Left ventricle myocardium inferior (tissue), 1 donor: ENCODE measurements at places on chromosomes 11 and 22.

DNA sequence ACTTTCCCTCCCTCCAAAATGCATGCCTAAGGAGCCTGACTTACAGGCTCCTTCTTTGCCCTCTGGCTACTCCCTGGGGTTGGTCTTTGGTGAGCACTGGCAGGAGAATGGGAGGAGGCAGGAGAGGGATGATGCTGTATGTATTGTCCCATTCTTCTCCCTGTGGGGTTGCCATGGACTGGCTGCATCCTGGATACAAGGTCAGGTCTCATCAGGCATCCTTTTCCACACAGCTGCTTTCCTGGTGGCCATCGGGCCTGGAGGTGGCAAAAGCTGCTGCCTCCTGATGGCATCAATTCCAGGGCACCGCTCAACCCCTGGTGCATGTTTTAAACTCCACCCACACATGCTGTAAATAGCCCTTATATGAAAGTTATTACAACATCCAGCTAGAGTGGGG is 257.2 kb downstream of the ETS1 start:
- DNase-seq: no peak

- DNase-seq: no peak
Observed at GRCh38 chr11:17927681-17928343, 85.0 kb downstream of the SERGEF start.

DNA sequence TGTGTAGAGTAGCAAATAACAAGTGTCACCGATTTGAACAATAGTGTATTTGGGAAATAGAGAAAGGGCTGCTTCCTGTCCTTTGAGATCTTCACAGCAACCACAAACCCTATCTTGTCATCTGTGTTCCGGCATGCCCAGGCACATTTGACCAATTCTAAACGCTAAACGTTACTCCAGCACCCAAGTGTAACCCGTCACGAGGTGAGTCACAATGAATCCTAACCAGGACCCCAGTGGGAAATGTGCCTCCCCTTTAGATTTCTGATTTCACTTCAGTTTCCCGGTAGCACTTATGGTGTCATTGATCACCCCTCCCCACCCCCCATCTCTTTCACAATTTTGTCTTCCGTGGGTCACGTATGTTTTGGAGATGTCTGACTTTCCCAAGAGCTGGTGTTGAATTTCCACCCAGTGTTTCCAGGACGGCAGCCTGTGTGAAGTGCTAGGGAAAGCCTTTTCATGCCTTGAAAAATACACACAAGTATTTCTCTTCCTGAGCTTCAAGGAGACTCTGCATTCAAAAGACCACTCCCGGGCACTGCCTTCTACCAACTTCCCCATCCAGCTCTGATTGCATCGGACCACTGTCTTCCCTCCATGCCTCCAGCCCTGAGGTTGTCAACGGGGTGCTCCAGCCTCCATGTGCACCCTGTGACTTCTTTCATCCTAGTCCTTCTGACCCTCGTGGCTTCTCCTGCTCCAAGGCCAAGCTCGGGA is 10.5 kb upstream of the C11orf24 start:
- DNase-seq: no peak

DNA sequence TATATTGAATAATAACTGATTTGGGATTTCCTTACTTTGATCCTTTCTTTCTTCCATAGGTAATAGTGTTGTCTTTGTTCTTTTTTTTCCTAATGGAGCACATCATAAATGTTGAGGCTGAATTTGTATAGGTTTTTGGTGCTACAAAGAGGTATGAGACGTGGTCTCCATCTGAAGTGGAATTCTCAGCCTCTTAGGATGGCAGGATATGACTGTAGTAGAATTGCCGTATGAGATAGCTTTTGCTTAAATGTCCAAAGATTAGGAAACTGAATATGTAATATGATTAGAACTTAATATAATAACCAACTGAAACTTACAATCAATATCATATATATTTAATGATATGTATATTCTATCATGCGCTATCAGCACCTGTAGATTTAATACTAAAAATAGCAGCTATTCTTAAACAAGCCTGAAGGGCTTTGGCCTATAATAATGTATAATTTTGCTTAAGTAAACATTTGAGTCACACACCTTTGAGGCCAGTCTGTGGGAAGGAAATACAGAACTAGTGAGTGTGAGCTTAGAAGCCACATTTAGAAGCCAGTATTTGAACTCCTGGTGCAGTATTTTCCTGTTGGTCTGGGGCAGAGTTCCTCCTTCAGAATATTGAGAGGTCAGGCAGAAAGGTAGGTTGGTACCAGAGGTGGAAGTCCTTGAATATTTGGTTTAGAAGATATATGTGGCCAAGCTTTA is 62.6 kb downstream of the SWAP70 start:
- no peak for DNase-seq

- peak; percentile 64 for DNase-seq
Observed at GRCh38 chr22:37282385-37282677, at the start of gene CYTH4. Gene CYTH4, plus strand, starts transcription at chr22:37282508. Its CDS starts 62 bp downstream, at chr22:37282570.

DNA sequence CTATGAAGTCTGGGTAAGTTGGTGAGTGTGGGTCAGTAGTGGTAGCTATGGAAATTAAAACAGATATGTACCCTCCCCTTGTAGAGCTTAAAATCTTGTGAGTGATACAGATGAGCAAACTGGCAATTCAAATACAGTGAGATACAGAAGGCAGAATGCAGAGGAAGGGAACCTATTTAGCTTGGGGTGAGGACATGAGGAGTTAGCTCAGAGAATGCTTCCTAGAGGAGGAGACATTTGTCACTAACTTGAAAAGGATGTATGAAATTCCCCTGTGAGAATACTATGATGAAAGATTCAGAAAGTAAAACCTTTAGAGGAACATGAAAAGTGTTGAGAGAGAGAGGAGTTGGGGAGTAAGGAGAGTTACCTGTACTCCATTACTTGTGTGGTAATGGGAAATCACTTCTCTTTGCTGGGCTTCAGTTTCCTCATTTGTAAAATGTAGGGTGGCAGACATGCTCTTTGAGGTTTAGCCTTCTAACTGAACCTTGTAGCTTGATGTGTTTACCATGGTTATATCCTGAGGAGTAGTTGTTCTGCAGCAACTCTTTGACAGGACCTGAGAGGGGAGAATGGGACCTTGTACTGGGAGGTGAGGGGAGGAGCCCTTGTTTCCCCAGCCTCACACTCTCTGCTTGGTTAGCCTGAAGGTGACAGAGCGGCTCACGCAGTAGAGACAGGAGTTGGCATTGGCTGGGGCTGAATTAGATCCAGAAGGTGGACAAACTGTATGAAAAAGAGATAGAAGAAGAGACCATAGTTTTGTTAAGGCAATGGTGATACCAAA is 17.9 kb downstream of the SWAP70 start:
- DNase-seq: no peak

DNA sequence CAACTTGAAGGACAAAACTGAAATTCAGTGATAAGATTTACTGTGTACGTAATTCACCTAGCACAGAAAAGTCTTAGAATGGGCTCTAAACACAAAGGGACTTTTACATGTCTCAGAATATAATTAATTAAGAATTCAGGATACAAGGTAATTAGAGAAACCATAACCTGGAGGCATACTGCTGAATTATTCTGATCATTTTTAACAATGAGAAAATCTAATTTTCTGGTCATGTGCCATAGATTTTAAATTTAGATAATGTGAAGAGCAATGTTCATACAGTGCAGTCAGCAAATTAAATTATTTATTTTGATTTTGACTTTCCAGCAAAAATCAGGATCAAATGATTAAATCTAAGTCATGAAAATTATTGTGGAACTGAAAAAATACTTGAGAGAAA is 67.0 kb upstream of the MTNR1B start:
- DNase-seq: no peak

DNA sequence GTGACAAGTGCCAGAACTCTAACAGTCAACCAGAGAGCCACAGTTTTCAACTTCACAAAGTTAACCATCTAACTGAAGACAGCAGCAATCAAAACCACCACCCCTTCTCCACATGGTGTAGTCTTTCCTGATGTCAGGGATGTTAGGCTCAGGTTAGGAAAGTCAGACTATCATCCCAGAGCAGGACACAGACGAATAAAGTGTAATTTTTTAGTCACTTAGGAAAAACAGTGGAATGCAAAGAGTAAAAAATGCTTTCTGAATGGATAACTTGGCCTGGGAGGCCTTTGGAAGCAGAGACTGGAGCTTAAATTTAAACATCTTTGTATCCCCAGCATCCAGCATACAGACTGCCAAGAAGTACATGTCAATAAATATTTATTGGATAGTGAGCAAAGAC is 15.4 kb downstream of the OR51B4 start:
- no peak for DNase-seq

- no peak for DNase-seq
Observed at GRCh38 chr11:27697679-27698275, 2.5 kb downstream of the BDNF start.

DNA sequence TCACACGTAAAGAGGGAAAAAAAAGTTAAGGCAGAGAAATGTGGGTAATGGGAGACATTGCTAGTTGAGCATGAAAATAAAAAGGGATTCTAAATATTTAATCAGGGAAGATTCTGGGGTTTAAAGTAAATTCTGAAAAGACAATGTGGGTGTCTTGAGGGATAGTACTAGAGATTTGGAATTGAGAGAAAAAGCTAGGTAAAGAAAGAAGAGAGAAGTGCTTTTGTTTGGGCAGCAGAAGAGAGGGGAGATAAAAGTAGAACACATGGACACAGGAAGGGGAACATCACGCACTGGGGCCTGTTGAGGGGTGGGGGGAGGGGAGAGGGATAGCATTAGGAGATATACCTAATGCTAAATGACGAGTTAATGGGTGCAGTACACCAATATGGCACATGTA is 3.5 kb upstream of the YPEL4 start:
- DNase-seq: no peak

- DNase-seq: peak; percentile 68
Observed at GRCh38 chr11:76783896-76784813, 999 bp downstream of the TSKU start.

DNA sequence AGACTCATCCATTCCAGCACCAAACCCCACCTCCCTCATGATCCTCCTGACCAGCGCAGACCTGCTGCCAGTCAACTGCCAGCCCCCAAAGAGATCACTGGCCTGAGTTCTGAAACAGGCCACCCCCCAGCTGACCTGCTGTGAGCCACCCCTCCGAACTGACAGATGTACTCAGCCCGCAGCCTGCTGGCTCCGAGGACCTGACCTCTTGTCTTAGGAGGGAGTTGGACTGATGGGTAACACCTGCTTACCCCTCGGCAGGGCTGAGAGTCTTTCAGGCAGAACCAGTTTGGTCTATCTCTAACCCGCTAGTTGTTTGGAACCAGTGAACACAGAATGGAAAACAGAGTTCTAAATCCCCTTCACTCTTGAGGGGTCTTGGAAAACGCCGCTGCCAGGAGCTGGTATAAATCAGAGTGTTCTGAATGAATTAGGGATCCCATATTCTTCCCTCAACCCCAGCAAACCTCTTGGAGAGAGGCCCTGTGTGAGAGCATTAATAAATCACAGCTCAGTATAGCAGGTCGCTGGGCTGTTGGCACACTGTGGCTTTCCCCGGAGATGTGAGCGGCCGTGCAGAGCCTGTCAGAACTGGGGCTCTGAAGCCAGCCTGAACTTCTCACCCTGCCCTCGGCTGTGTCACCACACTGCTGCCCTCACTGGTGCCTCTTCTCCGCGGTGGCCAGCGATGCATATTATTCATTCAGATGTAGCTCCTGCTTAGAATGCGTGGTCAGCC is 165.1 kb upstream of the NCAM1 start:
- DNase-seq: no peak

DNA sequence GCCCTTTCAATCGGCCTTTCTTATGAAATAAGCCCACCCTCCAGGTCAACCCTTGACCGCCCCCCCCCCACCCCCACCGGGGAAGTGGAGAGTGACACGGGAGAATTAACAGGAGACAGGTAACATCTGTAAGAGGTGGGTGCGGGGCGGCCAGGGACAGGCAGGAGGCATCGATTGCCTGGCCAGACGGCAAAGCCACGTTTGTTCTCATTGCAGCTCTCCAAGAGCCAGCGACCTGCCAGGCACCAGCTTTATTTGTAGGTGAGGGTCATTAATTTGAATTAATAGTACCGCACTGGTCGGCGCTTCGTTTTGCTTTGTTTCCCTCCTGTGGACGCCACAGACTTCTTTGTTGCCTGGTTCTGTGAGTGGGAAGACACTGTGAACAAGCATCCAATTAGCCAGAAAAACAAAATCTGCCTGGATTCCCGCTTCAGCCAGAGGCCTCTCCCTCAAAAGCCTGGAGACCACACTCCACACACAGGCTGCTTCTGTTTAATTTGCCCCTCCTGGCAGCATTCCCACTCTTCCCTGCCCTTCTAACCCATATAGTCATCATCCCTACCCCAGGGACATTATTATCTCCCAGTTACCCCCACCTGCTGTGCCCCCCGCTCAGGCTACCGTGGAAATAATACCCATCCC is 104.5 kb upstream of the OPCML start:
- DNase-seq: no peak

- no peak for DNase-seq
Observed at GRCh38 chr11:61004180-61004611, 32.7 kb downstream of the CD6 start.

- no peak for DNase-seq
Observed at GRCh38 chr22:33577862-33578411, 342.3 kb downstream of the LARGE1 start.

DNA sequence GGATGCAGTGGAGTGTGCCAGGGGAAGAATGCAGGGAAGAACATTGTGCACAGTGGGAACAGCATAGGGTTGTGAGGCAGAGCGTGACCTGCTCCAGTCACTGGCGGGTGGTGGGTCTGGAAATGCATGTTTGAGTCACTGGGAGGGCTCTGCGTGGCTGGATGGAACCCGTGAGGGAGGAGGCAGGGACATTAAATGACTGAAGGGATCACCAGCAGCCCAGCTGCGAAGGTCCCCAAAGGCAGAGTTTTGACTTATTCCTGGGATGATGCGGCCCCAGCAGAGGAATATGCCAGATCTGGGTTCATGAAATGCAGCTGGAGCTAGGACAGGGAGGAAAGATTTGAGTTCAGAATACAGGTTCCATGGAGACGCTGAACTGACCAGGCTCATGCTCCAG is 104.0 kb upstream of the FGF3 start:
- no peak for DNase-seq

DNA sequence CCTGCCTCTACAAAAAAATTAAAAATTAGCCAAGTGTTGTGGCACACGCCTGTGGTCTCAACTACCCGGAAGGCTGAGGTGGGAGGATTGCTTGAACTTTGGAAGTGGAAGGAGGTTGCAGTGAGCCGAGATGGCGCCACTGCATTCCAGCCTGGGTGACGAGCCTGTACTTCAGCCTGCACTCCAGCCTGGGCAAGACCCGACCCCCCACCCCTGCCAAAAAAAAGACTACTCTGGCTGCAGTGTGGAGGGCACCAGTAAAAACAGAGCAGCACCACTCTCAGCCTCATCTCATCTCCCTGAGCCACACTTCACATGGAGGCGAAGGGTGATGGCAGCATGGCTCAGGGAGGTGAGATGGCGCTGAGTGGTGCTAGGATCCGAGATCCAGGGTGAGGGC is 50.3 kb upstream of the THY1 start:
- no peak for DNase-seq

DNA sequence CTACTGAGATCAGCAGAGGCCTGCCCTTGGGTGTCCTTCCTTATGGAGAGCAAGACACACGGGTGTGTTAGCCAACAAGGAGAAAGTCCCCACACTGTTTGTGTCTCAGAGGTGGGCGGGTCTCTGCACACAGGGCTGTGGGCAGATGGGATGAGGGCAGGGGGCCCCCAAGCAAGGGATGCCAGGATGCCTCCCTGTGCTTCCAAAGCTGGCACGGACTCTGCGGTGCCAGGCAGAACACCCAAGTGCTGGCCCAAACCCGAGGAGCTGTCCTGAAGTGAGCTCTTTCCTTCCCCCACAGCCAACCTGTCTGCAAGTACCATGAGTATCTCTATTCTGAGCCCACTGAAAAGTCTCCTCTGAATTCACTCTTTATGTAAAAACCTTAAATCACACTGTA is 273.3 kb downstream of the CTTN start:
- DNase-seq: no peak
